ENCODE measurements at places on chromosomes 2 and 18.

GRCh38 chr2:43265001-43265400 is 38.6 kb upstream of the ZFP36L2 start:
- DNase-seq = no peak

DNA sequence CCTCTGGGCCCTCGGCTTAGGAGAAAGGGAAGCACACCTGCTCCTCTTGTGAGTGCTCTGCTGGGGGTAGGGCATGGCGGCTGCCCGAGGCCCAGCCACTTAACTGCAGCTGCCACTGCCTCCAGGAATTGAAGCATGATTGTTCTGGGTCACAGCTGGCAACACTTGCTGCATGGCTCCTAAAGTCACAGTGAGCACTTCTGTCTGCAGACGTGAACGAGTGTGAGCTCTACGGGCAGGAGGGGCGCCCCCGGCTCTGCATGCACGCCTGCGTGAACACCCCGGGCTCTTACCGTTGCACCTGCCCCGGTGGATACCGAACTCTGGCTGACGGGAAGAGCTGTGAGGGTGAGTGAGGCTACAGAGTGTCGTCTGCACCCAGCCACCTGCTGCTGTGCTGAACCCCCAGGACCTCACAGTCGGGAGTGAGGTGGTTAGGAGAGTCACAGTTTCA is 44.4 kb downstream of the FBLN7 start:
- no peak for DNase-seq

DNA sequence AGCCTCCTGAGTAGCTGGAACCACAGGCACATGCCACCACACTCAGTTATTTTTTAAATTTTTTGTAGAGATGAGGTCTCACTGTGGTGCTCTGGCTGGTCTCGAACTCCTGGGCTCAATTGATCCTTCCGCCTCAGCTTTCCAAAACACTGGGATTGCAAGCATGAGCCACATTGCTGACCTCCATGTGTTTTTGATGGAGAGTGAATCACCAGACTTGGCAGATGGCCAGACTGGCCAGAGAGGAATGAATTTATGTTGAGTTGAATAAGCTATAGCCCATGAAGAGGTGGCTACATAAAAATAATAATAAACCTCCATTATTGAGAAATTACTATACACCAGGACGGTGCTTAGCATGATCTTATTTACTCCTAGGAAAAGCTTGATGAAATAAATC is 91.5 kb downstream of the MREG start:
- DNase-seq = no peak

- DNase-seq = no peak
These were observed 24.8 kb downstream of the TACR1 start for GRCh38 chr2:75174519-75174918.

- no peak for DNase-seq
These were observed 127.6 kb upstream of the CDCA7 start for GRCh38 chr2:173226899-173227698.

DNA sequence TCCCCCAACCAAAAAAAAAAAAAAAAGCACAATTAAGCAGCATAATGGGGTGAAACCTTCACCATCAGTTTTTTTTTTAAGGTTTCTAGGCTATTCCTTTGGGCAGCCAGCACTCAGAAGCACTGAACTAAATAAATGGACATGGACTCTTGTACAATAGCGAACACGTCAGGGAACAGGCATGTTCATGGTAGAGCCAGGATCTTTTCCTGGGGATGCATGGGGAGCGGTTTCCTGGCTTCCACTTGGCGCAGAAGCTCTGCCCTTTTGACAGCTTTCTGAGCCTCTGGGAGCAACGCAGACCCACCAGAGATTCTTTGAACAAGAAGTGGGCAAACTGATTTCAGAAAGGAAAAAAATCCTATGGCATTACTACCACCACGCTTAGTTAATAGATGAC is 35.0 kb downstream of the ALPK2 start:
- no peak for DNase-seq

GRCh38 chr18:40079786-40080185 is 1875.2 kb upstream of the PIK3C3 start:
- no peak for DNase-seq

GRCh38 chr2:3159782-3160545 is 217.7 kb downstream of the EIPR1 start:
- no peak for DNase-seq

GRCh38 chr2:69575926-69576325 is 67.6 kb downstream of the AAK1 start:
- no peak for DNase-seq

GRCh38 chr2:231415029-231415428 is 19.5 kb downstream of the B3GNT7 start:
- DNase-seq = no peak

DNA sequence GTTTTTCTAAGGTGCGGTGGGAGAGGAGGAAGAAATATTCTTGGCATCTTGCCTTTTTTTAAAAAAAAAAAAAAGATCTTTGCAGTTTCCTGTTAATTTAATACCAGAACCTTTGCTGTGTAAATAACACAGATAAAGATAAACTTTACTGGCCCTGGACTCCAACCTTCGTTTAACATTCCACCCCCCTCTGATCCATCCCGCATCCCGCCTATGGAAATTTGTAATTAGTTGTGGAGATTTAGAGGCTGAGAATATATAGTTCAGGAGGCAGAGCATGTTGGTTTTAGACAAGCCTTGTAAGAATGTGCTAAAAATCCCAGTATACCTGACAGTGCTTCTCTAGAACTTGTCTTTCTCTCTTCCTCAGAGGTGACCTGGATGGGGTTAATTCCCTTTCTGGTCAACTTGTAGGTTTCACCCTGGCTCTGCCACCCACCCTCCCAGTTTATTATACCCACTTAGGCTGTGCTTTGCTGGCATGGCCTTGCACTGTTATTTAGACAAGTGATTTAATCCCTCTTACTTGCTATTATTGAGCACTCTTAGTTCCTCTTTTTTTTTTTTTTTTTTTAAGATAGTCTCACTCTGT is 2.9 kb upstream of the C2orf72 start:
- DNase-seq = no peak
